ENCODE measurements at places on chromosomes 16 and 17.

DNA sequence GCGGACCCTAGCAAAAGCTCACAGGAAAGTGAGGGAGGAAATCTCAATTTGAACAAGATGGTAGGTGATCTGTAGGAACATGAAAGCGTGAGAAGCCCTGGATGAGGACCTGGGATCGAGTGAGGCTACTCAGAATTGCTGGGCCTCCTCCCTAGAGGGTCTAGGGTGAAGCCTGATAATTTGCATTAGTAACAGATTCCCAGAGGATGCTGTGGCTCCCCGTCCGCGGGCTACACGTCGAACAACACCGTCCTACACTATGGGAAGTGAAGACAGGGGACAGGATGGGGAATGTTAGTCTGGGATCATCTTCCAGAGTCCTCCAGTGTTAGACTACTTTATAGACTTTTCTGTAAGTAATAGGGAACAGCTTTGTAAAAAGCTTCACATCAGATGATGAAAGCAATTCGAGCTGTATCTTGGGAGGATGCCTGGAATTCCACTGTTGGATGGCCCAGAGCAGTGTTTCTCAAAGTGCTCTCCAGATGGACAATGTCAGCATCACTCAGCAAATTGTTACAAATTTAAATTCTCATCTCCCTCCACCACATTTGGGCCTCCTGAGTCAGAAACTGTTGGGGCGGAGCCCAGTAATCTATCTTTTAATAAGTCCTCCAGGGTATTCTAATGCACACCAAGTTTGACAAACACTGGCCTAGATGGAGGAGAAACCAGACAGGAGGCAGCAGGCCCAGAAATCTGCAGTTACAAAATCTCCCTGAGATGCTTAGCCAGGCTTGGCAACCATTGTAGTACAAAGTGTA lies 6.5 kb downstream of the FNDC8 start:
- DNase-seq = no peak

DNA sequence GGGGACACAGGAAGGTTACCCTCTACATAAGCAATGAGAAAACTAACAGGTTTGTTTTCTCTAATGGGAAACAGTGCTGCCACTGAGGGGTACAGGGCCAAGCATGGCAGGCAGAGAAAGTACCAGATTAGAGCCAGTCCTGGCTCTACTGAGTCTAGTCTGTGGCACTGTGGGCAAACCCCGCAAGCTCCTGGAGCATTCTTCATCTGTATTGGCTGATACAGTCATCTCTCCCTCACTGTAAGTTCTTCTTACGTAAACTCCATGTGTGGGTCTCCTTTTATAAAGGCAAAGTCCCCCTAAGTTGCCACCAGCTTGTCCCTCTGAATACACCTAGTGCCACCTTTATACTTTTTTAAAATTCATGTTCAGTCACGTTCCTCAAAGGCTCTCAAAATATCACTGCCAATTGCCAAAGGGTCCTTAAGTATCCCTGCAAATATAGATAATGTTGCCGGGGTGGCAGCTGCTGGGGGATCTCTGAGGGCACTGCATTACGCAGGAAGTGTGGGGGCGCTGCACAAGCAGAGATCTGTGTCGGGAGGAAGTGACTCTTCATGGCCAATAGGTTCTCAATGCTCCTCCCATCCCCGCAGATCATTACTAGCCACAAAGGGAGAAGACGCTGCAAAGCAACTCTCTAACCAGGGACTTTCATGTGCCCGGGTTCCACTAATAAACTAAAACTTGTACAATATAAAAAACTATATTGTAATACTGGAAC lies 18.8 kb downstream of the XPO6 start:
- DNase-seq = no peak

GRCh38 chr17:80668375-80669148 lies 123.9 kb downstream of the RPTOR start:
- DNase-seq = no peak

- no peak for DNase-seq
Measured at GRCh38 chr16:80350061-80350460, 190.7 kb upstream of the DYNLRB2 start.

DNA sequence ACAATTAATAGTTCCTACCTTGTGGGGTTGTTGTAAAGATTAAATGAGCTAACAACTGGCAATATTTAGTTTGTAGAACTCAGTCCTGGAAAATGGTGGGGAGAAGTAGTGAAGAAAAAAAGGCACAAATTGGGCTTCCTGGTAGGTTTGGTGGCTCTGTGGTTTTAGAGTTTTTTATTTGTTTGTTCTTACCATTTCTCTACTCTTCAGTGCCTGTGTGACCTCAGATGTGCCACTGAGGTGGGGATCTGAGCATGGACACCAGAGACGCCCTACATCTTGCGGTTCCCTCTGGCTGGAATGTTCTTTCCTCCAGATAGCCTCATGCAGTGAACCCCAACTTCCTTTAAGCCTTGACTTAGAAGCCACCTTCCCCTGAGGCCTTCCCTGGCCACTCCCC lies 7.7 kb downstream of the ZBTB4 start:
- no peak for DNase-seq

GRCh38 chr17:22512997-22513538 lies 820.7 kb downstream of the KCNJ18 start:
- no peak for DNase-seq

GRCh38 chr16:85162478-85163277 lies 50.4 kb upstream of the CIBAR2 start:
- DNase-seq = no peak

DNA sequence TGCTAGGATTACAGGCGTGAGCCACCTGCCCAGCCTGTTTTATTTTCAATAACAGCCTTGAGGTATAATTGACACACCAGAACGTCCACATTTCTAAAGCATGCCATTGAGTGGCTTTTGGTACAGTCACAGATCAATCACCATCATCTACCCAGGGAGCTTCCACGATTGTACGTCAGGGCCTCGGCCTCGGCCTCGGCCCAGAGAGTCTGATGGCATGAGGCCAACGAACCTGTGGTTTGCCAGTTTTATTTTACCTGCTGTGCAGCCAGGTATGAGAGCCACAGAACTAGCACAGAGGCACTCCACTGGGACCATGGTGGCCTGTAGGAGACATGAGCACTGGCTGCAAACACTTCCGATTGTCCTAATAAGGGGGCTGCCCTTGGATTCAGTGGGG lies 8.3 kb downstream of the UBALD1 start:
- DNase-seq = no peak

DNA sequence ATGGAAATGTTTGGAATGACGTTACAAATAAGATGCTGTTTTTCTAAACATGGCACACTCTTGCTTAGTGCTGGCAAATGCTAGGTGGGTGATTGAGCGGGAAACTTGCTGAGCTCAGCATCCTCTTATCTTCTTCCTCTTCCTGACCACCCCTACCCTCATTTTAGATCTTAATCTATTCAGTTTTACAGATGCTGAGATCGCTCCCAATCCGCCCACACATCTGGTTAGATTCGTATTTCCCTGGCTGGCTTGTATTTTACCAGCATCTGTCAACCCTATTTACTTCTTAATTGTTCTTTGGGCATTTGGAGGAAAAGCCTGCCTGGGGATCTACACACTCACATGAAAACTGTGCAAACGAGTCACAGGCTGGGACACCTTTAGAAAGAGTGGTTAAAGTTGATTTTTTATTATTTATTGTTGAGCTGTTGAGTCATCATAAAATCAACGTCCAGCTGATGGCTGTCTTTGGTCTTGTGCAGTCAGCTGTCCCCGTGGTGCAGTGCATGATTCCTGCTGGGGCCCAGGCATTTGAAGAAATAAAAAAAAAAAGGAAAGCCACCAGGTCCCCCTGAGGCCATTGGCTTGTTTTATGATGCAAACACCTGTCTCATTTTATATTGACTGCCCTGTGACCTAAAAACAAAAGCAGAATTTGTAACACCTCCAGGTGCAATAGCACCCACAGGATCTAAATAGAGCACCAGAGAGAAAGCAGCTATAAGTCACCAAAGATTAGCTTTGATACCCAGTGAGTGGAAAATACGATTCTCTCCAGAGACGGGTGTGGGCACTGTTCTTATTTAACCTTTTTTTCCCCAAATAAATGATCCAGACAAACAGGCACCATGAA lies 258.6 kb downstream of the HS3ST3B1 start:
- DNase-seq = no peak

DNA sequence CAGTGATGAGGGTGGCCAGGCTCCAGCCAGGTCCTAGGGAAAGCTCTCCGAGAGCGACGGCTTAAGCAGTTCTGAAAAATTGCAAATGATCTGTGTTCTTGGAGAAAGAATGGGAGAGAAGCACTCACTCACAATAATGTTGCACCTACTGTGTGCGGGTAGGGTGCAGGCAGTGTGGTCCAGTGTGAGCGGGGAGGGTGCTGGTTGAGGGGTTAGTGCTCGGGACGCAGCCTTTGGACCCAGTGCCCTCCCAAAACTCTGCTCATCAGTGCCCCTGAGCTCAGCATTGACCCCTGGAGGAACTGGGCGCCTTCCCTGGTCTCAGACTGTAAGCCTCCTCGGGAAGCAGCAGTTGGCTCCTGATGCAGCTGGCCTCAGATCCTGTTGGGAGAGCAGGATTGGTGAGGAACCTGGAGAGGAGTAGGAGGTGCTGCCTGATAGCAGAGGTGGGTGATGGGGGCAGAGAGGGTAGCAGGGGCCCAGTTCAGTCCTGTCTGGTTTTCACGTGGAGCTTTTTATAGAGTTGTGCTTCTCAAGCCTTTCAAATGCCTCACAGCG lies 23.6 kb upstream of the ZNF750 start:
- no peak for DNase-seq

GRCh38 chr17:79690466-79690865 lies 40.3 kb upstream of the ENPP7 start:
- no peak for DNase-seq

DNA sequence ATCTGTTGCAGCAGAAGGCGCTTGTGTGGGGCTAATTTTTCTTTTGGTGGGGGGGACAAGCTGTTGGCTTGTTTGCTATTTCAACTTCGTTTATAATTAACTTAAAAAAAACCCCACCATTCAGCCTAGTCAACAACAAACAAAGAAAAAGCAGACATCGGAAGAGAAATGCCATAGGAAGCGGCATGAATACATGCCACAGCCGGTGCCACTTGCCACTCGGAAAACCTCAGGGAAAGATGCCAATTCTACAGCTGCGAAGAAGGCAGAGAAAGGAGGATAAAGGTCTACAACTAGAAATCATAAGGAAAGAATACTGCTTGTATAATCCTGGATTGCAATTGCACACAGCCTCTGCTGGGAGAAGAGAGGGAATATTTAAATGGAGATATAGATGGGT lies 254.4 kb upstream of the PMFBP1 start:
- no peak for DNase-seq

DNA sequence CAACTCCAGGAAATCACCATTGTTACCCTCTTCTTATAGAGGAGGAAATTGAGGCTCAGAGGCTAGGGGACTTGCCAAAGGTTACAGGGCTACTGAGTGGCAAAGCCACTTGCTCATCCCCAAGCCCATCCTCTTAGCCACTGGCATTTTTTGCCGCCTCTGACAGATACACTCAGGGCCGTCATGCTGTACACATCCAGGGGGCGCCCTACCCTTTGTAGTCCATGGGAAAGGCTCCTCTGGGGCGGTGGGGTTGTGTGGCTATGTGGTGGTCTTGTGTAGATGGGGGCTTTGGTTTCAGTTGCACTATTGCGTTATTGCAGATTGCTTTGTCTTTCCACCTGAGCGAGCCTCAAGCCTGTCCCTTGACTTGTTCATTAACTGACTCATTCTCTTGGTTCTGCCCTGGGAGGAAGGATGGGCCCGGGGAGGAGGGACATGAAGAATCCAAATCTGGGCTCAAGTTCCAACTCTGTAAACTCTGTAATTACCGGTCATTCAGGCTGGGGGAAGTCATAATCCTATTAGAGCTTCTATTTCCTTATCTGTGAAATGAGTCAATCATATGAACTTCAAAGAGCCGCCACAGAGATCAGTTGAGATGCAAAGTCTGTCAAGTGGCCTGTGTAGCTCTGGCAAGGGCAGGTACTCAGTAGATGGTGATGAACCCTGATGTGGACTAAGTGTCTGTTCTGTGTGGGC lies 2.8 kb downstream of the NOS2 start:
- DNase-seq = no peak

DNA sequence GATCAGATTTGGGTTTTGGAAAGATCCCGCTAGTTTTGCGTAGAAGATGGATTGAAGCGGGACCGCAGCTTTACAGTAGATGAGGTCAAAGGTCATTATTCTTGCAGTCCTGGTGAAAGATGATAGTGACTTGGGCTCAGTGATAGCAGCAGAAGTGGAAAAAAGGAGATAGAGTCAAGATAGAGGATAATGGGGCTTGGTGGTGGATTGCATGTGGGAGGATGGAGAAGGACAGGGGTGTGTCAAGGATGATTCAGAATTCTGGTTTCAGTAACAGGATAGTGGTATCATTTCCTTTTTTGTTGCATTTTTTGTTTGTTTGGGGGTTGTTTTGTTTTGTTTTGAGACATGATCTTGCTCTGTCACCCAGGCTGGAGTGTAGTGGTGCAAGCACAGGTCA lies 28.7 kb downstream of the CHD9NB start:
- DNase-seq = no peak

DNA sequence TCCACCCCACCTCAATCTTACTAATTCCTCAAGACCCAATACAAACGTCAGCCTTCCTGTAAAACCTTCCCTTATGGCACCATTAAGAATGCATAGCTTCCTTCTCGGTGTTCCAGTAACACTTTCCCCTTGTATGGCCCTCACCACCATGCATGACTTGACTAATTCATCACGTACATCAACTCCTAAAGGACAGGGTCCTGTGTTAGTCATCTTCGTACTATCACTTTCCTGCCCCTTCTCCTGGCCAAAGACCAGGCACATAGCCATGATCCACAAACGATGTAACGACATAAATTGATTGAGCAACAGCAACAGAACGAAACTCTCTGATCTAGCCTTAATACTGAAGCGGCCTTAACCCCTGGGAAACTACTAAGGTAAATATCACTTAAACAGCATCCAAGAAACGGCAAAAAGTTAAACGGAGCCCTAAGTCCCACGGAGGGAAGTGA lies 612 bp downstream of the PSMD12 start:
- no peak for DNase-seq

DNA sequence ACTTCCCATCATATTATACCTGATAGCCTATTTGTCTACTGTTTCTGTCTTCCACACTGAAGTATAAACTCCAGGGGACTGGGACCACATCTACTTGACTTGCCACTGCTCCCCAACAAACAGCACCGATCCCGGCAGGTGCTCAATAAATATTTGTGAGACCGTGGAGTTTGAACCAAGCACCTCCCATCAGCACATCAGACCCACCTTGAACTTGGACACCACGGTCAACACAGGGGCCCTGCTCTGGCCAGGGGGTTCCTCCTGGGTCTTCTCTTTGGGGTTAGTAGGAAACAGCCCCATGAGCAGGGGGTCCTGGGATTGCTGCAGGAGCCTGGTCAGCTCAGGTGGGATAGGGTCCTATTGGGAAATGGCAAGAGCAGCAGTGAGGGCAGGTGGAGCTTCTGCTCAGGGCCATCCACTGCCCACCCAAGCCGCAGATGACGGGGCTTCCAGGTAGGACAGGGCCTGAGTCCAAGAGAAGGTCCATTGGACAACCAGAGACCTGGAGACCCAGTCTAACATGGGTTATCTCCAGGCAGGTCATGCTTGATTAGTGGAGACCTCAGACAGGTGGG lies 19.9 kb downstream of the ZNHIT3 start:
- no peak for DNase-seq

- DNase-seq = no peak
Measured at GRCh38 chr16:64667334-64667877, 454.5 kb downstream of the CDH11 start.
